ENCODE measurements at places on chromosomes 3 and 15.

- no peak for DNase-seq
Observed at GRCh38 chr3:150733373-150733935, 29.5 kb downstream of the SIAH2 start.

- DNase-seq = no peak
Observed at GRCh38 chr3:106397006-106397405, 528.2 kb upstream of the CBLB start.

DNA sequence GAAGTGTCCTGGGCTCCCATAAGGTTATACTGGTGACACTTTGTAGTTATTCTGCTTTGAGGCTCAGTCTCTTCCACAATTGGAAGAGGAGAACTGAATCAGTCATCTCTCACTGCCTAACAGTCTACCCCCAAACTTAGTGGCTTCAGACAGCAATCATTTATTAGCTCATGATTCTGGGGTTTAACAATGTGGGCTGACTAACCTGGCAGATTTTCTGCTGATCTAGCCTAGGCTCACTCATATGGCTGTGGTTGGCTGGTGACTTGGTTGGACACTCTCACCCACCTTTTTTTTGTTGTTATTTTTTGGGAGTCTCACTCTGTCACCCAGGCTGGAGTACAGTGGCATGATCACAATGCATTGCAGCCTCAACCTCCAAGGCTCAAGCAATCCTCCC, 7.1 kb downstream of the GPD1L start:
- DNase-seq = no peak

DNA sequence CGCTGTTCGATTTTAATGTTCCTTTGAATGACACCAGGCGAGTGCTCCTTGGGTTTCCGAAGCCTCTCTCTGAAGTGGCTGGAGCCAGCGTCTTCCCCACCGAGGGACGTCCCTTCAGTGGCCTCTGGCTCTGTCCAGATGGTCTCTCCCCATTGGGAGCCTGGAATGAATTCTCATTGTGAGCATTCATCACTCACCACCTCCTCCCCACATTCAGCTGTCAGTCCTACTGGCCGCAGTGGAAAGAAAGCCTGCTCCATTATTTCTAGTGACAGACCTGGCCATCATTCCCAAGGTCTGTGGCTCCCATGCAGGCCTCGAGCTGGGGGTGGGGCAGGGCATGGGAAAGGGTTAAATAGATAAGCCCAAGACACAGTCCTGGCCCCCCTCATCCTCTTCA, 35.2 kb downstream of the ZNF710 start:
- no peak for DNase-seq

DNA sequence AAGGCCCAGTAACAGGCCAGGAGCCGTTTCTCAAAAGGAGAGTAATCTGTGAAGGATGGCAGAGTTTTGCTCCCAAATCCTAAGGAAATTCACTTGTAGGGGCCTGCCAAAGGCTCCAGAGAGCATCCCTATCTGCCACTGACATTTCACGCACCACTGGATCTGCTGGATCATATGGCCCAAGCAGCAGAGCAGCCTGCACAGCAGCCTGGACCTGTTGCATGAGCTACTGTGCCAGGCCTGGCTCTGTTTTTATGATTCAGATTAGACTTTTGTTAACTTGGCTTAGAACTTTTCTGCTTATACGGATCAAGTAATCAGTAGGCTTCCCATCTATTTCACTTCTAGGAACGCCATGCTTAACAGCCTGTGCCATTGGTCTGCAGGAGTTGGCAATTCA, 70.7 kb downstream of the CHRD start:
- no peak for DNase-seq

All from stimulated activated CD8-positive, alpha-beta memory T cell treated with anti-CD3 and anti-CD28 coated beads, Interleukin-12 subunit alpha, Interleukin-12 subunit beta, amount 100 ng/mL, for 4 hours (primary cell).